ENCODE measurements at places on chromosomes 13 and 19.

- no peak for DNase-seq
Observed at GRCh38 chr13:32311188-32311897, 3.8 kb downstream of the ZAR1L start.

GRCh38 chr13:101977475-101977874 lies 424.4 kb downstream of the FGF14 start:
- DNase-seq, result peak; percentile 1

GRCh38 chr19:33390101-33390907 lies 16.8 kb downstream of the CEBPG start:
- no peak for DNase-seq

- no peak for DNase-seq
Observed at GRCh38 chr19:37413313-37414084, 42.6 kb downstream of the ZNF527 start.

DNA sequence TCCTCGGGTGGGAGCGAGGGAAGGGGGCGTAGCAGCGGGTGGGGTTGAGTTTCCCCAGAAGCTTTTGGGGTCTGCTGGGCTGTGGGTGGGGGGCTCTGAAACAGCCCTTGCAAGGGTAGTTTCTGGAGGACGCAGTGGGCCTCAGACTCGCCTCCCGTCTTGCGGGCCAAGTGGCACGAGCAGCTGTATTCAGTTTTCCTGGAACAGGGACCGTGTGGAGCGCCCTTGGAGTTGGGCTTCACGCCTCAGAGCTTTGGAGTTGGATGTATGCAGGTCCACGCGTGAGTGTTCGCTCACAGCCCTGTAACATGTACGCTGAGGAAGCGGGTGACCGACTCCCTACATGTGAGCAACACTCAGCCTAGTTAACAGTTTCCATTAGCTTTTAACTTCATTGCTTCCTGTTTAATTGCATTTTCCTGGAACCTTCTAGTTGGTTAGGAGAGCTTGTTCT lies 603 bp downstream of the TM9SF2 start:
- no peak for DNase-seq

DNA sequence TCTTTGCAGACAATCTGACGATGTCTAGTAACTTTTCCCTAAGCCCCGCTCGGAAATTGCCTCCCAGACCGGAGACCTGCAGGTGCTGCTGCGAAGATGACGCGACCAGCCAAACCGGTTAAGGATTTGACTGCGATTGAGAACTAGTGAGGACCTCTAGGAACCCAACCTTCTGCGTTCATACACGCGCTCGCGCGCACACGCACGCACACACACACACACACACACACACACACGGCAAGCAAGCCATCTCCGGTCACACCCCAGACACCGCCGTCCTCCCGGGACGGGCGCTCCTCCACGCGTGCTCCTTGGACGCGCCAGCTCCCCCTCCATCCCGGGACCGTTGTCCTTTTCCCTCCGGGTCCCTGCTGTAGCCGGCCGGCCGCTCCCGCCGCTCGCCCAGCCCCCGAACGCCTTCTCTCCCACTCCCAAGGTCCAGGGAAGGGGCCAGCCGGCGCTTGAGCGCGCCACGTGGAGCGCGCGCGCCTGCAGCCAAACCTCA lies 1.2 kb downstream of the TBC1D4 start:
- DNase-seq, result peak; percentile 16

GRCh38 chr13:110005563-110005962 lies 219.2 kb upstream of the IRS2 start:
- DNase-seq, result no peak

DNA sequence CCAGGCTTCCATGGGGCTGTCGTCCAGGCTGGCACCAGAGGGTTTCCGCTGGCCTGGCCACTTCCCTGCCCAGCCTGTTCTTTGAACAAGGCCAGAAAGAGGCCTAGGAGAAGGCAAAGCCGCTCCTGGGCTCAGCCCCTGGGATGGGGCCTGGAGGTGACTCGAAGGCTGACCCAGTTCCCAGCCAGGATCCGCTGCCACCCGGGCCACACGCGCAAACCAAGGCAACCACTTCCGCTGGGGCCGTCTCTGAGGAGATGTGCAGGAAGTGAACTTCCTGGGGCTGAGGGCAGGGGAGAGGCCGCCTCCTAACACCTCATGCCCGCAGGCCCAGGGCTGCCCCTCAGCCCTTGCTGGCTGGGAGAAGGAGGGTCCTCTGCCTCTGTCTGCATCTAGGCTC lies 15.2 kb downstream of the PLEKHF1 start:
- DNase-seq, result no peak

GRCh38 chr19:10816691-10817090 lies 19.3 kb downstream of the TMED1 start:
- no peak for DNase-seq

- DNase-seq, result no peak
Observed at GRCh38 chr13:39916330-39916729, 260.9 kb downstream of the COG6 start.

DNA sequence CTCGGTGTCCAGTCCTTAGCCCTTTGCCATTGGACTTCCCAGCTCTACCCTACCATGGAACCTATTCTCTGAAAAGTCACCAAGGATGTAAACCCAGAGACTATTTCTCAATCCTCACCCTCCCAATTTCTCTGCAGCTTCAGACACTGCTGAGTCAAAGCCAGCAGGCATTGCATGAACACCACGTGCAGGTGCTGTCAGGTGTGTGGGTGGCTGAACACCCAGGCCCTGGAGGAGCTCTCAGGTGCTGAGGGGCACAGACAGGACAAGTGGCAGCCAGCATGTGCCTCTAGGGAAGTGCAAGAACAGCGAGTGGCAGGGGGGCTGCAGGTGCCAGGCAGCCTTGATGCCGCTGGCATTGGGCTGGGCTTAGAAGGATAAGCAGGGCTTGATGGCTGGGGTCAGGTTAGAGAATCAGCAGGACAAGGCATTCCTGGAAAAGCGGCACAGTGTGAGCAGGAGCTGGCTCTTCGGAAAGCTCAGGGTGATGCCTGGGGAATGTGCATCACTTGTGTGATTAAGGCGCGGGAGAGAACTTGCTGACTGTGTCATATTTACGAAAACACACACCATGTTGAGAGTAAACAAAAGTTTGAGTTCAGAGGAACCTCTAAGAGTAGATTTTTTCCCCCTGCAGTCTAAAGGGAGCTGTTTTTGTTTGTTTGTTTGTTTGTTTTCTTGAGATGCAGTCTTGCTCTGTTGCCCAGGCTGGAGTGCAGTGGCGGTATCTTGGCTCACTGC lies 83.8 kb downstream of the LNX2 start:
- DNase-seq, result no peak

- peak; percentile 67 for DNase-seq
Observed at GRCh38 chr19:19034204-19034624, 811 bp downstream of the ARMC6 start.

- DNase-seq, result no peak
Observed at GRCh38 chr19:57620673-57621348, 6.8 kb downstream of the ZNF134 start.

GRCh38 chr19:16380943-16381755 lies 56.5 kb downstream of the KLF2 start:
- no peak for DNase-seq

GRCh38 chr19:56746367-56746766 lies 74.8 kb upstream of the ZNF835 start:
- no peak for DNase-seq

DNA sequence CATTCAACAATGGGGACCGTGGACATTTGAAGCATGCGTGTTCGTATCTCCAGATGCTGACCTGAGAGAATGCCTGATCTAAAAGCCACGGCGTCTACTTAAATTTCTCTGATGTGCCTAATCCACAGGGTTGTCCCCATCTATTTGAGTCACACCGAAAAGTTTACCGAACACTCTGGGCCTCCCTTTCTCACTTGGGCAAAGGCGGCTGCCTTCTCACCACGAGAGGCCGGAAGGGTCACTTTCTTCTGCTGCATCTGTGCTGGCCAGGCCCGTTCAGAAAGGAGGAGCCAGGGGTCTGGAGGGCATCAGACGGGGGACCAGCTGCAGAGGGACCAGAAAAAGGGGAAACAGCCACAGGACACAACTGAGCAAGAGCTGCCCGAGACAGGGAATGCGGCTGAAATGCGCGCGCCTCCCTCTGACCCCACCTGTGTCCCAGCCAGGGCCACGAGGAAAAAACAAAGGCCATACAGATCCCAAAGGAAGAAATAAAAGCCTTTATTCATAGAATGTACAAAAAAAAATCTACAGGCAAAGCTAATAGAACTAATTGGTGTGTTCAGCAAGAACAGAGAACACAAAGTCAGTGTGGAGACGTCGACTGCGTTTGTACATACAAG lies 71.3 kb upstream of the C13orf46 start:
- DNase-seq, result no peak

- DNase-seq, result peak; percentile 16
Observed at GRCh38 chr13:35818633-35819067, 312.5 kb downstream of the DCLK1 start.

GRCh38 chr13:21124852-21125251 lies 51.5 kb downstream of the SKA3 start:
- peak; percentile 43 for DNase-seq

GRCh38 chr19:5993648-5994358 lies 15.9 kb upstream of the RANBP3 start:
- DNase-seq, result no peak

DNA sequence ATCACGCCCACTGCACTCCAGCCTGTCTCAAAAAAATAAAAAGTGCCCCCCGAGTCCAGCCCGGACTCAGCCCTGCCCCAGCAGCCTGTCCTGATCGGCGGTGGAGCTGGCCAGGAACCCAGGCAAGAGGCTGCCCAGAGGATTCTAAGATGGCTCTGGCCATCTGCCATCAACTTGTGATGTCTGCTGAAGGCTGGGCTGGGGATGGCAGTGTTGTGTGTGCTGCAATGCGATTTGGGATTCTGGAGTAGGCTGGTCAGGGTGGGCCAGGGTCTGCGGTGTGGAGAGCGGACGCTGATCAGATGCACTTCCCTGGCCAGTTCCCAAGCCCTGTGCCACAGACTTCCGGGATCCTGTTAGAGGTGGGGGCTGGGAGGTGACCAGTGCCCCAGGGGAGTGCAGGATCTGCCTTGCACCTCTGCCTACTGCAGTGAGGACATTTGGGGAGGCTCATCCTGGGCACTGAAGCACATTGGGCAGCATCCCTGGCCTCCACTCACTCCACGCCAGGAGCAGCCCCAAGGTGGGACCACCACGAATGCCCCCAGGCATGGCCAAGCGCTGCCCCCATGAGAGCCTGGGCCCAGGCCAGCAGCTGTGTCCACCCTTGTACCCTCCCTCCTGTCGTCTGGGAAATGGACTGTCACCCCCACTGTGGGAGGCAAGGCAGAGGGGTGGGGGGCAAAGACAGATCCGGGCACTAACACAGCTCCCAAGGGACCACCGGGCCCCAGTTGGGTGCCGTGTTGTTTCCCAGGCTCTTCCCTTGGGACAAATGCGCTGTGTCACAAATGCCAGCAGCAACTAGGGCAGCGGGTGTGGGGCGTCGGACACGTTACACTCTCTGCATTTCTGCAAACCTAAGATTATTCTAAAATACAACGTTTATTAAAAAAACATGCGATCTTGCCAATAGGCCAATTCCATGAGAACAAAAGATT lies 3.4 kb upstream of the TBXA2R start:
- DNase-seq, result no peak
